H1 (cell line): ENCODE measurements at places on chromosomes 1 and 21.

DNA sequence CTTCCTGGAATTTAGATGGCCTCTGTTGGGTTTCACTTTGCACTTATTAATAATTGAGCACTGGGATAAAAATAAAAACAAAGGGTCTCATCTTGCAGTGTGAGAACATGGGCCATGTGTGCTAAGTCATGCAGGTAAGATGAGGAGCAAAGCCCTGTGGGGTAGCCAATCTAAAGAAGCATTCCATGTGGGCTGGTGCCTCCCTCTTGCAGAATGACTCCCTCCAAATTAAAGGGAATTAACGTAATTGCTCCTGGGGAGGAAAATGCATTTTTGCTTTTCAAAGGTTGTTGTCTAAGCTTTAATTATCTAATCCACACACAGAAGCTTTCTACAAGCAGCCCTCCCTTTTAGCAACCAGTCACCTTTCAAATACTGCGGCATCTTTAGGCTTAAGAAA, 69.8 kb downstream of the CDC14A start:
- DNase-seq: no peak

- no peak for DNase-seq
Observed at GRCh38 chr1:98389809-98390208, 271.7 kb upstream of the SNX7 start.

- DNase-seq: no peak
Observed at GRCh38 chr1:189941922-189942321, 535.7 kb downstream of the BRINP3 start.

DNA sequence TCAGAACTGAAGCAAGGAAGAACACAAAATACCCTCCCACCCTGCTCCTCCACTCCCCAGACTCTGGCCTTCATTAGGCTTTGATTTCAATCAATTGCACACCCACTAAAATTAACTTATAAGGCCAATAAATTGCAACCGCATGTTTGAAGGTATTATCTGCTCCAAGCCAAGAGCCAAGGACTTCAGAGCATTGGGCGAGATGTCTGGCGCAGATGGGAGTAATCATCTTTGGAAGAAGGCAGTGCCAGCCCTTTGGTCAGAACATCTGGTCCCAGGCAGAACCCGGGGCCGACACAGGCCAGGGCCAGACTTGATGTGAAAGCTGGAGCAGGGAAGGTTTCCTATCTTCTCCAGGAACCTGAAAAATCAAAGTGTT, 60.0 kb downstream of the SLC66A1 start:
- DNase-seq: no peak

- no peak for DNase-seq
Observed at GRCh38 chr1:30472009-30472408, 251.4 kb downstream of the MATN1 start.

DNA sequence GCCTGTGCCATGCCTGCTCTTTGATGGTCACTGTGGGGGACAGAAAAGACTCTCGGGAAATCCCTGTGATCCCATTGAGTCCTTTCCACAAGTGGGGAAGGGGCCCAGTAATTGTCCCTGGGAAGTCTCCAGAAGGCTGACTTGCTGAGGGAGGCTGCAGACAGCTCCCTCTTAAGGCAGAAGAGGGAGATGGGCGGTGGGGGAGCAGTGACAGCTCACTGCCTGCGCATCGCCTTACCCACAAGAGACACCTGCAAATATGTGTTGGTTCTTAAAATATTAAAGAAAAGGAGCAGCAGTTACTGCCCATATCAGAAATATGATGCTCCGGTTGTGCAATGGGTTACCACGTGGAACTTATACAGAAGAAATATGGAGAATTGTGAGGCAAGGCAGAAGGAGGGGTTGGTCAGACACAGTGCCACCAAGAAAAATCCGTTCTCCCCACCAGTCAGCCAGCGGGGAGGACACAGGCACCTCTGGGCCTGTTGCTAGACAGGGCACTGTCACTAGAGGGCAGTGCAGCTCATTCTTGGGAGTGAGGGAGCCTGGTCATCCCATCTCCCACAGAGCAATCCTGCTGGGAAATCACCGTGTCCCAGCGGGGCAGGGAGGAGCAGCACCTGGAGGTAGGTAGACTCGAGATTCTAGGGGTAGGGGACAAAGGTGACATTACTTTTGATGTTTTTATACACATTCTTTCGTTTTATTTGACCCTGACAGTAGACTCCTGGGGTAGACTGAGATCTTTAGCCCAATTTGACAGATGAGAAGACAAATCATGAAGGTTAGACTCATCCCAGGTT, 6.9 kb upstream of the CAMK1G start:
- DNase-seq: peak; percentile 94

GRCh38 chr1:12618965-12619791, 1.2 kb upstream of the DHRS3 start:
- DNase-seq: peak; percentile 72

- no peak for DNase-seq
Observed at GRCh38 chr1:52672946-52673345, 25.2 kb downstream of the COA7 start.

DNA sequence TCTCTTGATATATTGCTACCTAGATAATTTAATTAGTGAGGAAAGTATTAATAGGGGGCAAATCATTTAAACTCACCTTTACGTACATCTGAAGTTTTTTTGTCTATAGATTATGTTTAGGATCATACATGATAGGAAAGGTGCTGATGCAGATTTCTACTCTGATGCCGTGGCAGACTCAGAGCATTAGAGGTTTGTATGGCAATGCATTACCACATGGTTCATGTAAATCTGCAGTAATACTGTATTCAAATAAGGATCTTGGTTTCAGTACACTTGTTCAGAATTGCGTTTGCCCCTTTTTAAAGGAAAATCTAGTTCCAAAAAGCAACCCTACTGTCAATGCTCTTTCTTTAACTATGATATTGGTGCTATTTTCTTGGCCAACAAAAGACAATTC, 288.3 kb downstream of the PTPRC start:
- DNase-seq: no peak

- no peak for DNase-seq
Observed at GRCh38 chr1:23099171-23099536, 69.5 kb downstream of the LUZP1 start.

DNA sequence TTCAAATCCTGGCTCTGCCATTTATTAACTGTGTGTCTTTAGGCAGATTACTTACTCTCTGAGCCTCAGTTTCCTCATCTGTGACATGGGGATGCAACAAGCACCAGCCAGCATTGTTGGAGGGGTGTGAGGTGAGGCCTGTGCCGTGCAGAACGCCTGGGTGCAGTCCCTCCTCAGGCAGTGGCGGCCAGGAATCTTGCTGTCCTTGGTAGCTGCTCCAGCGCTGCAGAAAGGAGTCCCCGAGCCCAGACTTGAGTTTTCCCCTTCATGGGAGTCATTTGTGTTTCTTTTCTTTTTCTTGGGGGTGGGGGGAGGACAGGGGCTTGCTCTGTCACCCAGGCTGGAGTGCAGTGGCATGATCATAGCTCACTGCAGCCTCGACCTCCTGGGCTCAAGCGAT, 46.6 kb downstream of the DISP3 start:
- DNase-seq: no peak

DNA sequence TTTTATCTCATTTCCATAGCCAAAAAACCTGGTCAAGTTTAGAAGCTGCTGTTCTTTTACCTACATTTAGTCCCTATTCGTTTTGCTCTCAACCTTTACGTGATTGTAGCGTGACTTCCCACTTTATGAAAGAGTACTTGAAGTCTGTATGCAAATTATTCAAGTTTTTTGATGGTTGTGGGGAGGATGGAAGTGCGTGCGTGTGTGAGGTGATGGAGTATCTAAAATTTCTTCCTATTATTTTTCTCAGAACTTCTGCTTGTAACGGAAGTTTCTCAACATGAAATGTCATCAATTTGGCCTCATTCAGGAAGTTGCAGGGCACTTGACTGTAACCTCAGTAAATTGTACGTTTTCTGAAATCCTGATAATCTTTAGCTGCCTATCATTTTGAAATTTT, 64.0 kb downstream of the SAMSN1 start:
- no peak for DNase-seq

- DNase-seq: peak; percentile 54
Observed at GRCh38 chr1:85275701-85276214, 674 bp downstream of the BCL10 start.

DNA sequence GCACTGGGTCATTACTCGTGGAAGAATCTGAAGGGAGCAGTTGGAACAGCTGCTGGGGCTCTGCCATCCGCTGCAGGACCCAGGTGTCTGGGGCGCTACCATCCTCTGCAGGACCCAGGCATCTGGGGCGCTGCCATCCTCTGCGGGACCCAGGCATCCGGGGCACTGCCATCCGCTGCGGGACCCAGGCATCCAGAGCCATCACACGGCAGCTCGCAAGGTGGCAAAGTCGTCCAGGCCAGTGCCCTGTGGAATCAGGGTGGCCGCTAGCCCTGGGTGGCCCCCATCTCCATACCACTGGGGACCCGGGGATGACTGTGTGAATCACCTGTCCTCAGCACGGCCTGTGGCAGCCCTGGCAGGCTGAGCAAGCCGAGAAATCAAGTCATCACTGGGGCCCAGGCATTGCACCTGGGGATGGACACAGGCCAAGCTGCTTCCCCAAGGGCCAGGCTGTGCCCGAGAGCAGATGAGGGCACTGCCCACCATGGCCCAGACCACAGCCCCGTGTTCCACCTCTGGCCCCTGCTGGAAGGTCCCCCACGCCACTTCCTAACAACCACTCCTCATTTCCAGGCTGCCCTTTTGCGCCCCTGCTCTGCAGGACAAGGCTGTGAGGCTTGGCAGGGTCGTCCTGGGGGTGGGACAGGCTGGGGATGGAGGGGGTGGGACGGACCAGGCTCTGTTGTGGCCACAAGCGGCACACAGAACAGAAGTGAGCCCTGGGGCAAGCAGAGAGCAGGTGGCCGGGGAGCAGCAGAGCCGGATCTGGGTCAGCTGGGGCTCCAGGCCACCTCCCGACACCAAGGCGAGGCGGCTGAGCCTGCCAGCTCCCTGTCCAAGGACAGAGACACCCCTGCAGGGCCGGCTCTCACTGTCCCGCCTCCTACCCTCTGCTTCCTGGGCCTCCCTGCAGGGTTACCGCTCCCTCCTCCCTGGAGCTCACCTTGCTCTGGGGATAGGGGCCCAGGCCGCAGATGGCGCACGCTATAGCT, 12.7 kb downstream of the GABRD start:
- no peak for DNase-seq

DNA sequence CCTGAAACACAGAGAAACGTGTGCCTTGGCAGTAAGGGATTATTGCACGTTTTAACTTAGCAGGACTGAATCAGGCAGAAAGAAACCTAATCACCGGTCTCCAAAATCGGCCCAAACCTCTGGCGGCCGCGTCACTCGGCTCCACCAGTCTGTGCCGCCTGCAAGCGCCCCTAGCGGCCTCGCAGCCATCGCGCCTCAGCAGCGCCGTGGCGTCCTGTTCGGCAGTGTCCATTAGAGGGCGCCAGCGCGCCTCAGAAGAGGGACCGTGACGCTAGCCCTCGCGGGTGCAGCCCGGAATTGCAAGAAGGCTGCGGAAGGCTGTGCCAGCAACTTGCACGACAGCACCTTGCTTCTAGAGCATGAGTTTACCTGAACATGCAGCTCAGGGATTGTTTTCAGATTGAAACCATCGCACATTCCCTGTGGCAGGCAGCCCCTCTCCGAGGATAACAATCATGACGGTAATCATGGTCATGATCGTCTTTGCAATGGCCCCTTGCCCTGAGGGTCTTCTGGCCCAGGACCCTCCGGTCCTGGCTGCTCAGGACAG, 164.4 kb downstream of the TRIM33 start:
- peak; percentile 92 for DNase-seq

- no peak for DNase-seq
Observed at GRCh38 chr1:78176448-78176847, 130.7 kb downstream of the GIPC2 start.

GRCh38 chr1:34165422-34165921, 442 bp upstream of the CSMD2 start:
- peak; percentile 59 for DNase-seq

DNA sequence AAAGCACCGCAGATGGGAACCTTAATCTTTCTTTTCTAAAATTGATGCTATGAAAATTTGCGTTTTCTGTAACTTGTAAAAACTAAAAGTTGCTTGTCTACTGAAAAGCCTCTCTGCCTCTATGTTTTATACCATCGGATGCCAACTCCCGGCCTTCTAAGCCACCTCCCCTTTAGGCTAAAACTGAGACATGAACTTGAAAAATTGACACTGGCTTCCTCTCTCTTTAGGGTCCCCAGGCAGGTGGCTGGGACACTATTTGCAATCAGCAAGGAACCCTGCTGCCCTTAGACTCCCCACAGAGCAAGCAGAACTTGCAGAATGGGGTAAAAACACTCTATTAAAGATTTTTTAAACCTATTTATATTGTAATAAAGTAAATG, 151.1 kb upstream of the CAMK1G start:
- no peak for DNase-seq

DNA sequence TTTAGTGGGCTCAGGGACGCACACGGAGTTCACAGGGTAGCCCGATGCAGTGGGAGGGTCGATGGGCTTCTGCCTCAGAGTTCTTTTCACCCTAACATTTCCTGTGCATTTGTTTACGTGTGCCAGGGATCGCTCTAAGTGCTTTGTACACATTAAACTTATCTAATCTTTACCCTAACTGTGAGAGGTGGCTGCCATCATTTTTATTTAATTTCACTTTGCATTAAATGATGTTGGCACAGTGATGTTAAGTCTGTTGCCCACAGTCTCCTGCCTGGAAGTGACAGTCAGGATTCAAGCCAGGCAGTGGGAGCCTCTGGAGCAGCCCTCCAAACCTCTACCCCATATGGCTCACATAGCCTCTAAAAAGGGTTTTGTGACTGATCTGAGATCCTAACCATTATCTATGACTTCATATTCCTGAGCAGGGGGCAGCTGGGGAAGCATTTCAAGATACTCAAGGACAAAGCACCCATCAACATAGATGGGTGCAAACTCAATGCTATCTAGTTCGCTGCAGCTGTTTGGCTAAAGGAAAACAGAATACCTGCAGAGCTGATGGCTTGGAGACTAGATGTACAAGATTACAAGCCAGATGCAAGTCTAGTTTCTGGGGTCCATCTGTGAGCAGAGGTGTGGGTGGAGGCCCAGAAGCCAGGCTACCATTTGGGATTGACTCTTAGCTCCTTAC, 303.8 kb downstream of the DISC1 start:
- no peak for DNase-seq

- DNase-seq: no peak
Observed at GRCh38 chr1:33661811-33662454, 189.5 kb downstream of the ZSCAN20 start.

DNA sequence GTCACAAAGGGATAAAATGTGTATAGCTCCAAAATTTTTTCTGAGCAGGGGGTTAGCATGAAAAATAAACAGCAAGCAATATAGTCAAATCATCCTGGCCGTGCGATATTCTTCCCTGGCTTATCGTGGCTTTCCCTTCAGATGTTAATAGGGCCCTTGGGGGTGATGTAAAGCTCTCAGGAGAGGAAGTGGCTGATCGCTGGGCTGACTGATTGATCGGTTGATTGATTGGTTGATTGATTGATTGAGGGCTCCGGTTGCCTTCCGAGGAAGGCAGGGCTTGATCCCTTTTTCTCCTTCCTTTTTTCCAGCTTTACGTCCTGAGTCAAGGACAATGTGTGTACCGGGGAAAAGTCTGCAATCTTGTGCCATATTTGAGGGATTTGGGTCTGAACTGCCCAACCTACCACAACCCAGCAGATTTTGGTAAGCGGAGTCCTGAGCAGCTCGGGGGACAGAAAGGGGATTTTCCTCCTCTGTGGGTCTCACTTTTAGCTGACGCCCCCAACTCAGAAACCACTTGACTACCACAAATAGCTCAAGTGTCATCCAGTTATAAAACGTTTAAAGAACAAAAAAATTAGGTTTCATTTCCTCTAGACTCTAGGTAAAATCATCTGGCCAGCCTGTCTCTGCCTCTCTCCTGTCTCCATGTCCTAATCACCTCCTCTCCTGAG, 29.5 kb downstream of the TFF3 start:
- no peak for DNase-seq
